ENCODE measurements at places on chromosomes 16 and 17.

GRCh38 chr17:14360856-14361255 is 60.0 kb downstream of the HS3ST3B1 start:
- DNase-seq: no peak

GRCh38 chr16:66728804-66729203 is 22.6 kb downstream of the DYNC1LI2 start:
- DNase-seq: no peak

GRCh38 chr17:66540131-66540781 is 237.8 kb downstream of the PRKCA start:
- DNase-seq: peak; percentile 91

- no peak for DNase-seq
Observed at GRCh38 chr16:68179855-68180254, 56.1 kb downstream of the ESRP2 start.

- DNase-seq: no peak
Observed at GRCh38 chr16:84461413-84462295, 42.8 kb downstream of the MEAK7 start.

GRCh38 chr16:49048557-49048956 is 233.1 kb downstream of the CBLN1 start:
- peak; percentile 1 for DNase-seq

DNA sequence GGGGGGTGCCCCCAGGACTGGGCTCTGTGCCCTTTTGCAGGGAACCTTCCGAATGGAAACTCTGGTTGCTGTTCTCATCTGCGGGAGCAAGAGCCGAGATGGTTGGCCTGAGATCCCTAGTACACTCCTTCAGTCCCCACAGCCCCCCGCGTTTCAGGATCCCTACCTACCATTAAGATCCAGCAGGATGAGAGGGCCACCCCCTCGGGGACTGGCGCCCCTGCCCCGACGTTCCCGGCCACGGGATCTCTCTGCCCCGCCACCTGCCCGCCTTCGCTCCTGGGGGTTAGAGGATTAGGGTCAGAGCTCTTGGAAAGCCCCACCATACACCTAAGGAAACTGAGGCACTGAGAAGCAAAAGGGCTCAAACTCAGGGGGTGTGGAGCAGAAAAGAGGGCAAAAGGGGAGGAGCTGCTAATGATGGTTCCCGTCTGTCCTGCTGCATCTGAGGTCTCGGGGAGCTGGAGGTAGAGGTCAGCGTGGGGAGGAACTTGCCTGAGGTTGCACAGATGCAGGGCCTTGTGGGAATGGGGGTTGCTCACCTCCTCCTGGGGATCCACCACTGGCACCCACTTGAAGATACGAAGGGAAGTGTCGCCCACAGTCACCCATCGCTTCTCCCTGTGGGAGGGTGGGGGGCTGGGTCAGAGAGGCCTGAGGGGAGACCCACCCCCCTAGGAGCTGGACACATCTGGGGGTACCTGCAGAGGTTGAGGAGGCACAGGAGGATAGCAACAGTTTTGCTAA is 1.0 kb downstream of the BCL7C start:
- DNase-seq: no peak

DNA sequence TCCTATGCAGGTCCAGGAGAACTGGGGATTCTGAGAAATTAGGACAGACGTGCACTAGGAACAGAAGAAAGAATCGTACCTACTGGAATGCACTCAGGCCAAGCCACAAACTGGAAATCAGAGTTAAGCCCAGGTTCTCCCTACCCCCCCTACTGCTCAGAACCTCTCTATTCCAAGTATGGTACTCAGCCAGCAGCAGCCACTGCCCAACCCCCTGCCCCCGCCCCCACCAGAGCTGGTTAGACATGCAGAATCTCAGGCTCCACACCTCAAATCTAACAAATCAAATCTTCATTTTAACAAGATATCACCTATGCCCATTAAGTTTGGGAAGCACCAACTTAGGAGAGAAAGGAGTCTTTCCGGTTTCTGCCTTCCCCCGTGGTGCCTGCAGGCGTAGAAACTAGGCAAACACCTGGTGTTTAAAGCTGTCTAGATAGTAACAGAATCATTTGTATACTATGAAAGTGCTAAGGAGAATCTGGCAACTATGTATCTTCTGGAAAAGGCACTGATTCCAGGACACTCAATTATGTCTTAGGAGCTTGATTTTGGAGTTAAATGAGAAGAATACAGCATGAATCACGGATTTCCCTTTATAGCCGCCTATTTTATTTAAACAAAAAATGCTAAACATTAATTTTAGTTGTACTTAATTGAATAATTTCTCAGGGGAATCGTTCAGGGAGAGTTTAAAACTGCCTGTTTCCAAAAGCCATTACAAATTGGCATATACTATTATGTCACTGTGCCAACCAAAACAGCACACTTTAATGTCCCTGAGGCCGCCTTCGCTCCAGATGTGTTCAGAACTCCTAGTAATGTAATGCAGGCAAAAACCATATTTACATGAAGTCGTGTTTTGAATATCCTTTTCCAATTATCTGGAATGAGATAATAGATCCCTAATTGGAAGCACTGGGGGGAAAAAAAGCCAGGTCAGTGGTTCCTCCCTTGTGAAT is 166.5 kb downstream of the STX8 start:
- DNase-seq: no peak

DNA sequence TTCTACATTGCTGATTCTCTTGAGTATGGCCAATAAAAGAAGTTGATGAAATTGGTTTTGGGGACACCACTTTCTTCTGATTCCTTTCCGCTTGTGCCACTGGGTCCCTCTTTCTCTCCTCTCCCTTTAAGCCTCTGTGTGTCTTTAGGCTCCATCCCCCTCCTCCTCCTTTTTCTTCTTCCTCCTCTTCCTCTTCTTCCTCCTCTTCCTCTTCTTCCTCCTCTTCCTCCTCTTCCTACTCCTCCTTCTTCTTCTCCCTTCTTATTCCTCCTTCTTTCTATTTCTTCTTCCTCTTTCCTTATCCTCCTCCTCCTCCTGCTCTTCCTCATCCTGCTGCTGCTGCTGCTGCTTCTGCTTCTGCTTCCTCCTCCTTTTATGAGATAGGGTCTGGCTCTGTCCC is 93.7 kb downstream of the CHD9NB start:
- DNase-seq: no peak
